ENCODE measurements at places on chromosomes 11 and 22.

DNA sequence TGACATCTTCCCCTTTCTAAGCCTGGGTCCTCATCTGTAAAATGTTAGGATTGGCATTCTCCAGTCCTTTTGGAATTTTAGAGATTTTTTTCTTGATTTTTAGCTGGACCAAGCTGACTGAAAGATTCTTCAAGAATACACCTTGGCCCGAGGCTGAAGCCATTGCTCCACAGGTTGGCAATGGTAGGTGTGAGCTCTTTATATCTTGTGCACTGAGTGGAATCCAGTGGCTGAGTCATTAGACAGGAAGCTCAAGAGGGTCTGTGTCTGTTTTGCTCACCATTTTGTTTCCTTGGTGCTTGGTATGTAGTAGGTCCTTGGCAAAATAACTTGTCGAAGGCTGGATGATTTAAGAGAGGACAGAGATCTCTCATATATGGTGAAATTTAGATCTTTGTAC, 6.2 kb downstream of the EIF3L start:
- no peak for DNase-seq

DNA sequence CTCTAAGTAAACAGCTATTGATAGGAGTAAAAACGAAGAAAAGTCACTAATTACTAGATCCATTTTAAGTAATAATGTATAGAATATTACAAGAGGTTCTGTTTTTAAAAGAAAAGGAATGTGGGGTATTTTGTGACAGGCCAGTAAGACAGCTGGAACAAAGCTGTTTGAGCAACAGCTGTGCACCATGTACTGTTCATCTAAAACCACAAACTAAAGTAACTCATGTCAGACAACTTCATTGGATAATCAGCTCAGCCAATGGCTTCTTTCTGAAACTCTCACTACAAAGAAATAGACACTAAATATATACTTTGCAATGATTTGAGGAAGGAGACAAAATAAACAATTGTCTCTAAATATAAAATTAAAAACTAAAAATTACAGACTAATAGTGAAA, 16.1 kb downstream of the RRAS2 start:
- DNase-seq: no peak

- no peak for DNase-seq
These were observed 18.2 kb upstream of the SYT13 start for GRCh38 chr11:45304111-45304991.

GRCh38 chr11:109405671-109406070, 16.3 kb upstream of the C11orf87 start:
- DNase-seq: no peak

- DNase-seq: no peak
These were observed 138.2 kb upstream of the MTMR2 start for GRCh38 chr11:96062134-96062533.

GRCh38 chr11:119530509-119530908, 107.5 kb upstream of the THY1 start:
- DNase-seq: no peak

GRCh38 chr11:96317571-96317970, 25.4 kb downstream of the MAML2 start:
- DNase-seq: no peak

DNA sequence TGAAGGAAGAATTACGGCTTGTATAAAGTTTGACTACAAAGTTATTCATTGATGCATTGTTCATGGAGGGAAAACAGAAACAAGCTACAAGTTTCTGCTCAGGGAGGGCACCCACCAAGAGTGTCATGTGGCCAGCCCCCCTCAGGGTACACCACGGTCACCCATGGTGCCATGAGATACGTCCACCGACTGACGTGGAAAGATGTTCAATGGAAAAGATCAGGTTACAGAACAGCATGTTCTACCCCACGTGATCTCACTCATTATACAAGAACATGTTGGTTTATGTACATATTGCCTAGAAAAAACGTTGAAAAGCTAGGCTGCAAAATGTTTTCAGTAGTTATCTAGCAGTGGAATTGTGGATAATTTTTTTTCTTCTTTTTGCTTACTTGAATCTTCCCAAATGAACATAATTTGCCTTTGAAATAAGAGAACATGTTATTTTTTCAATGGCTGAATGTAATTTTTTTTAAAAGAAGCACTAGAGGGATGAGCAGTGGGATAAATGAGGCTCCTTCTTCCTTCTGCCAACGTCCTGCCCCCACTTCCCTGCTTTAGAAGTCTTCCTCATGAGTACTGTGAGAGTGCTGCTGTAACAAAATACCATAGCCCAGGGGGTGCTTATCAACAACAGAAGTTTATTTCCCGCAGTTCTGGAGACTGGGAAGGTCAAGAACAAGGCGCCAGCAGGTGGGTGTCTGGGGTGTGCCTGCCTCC, 22.5 kb downstream of the RCN1 start:
- no peak for DNase-seq

DNA sequence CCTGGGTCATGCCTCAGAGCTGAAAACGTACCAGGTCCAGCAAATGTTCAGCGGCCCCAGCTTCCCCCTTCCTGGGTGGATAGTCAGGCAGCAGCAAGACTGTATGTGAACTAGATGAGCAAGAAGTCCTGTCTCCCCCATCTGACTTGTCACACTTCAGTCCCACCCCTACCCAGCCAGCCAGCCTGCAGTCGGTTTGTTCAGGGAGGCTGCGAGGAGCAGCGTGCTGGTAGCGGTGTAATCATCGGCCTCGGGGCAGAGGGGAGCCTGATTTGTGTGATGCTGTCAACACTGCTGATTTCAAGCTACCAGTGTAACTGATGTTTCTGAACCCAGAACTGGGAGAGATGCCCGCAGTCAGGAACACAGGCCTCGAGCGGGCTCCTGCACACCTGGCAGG, 9.6 kb downstream of the TMEM258 start:
- DNase-seq: no peak

DNA sequence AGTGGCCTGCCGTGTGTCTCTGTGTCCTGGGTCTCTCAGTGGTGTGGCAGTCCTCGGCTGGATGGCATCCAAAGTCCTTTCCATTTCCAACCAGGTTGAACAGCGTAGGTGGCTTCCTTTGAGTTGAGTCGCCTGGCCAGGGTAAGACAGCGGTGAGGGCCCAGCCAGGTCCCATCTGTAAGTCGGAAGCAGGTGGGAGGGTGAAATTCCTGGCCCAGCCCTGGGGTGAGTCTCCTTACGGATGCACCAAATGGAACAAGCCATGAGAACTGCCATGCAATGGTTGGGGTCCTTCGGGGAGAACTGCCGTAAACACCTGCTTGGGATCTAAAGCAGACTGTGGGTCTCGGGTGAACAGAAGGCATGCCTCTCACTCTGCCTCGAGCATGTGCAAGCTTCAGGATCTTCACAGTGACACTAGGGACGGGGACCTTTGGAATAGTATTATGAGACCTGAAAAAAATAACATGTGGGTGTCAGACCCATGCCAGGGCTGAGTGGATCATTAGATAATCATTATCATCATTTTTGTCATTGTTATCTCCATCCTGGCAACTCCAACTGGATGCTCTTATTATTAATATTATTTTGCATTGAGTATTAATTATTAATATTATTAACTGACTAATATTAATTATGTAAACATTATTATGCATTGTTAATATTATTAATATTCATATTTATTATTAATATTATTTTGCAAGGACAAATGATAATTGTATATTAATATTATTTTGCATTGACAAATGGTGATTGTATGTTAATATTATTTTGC, 57.7 kb upstream of the LINC01488 start:
- no peak for DNase-seq

DNA sequence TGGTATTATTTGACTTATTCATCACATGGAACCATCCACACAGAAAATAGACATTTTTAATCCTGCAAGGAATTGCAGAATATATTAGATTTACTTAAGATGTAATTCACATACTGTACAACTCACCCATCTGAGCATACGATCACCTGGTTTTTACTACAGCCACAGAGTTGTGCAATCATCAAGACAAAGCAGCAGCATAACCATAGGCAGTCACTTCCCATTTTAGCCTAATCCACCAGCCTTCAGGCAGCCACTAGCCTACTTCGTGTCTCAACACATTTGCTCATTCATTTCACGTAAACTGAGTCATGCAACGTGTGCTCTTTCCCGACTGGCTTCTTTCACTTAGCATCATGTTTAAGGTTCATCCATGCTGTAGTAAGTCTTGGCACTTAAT, 23.0 kb downstream of the PIWIL3 start:
- DNase-seq: no peak

- DNase-seq: no peak
These were observed 72.9 kb downstream of the CSNK2A3 start for GRCh38 chr11:11279956-11280689.

GRCh38 chr11:66151273-66151672, 81.2 kb downstream of the PACS1 start:
- no peak for DNase-seq
